Effector memory CD4-positive, alpha-beta T cell (primary cell): ENCODE measurements at places on chromosomes 4 and X.

DNA sequence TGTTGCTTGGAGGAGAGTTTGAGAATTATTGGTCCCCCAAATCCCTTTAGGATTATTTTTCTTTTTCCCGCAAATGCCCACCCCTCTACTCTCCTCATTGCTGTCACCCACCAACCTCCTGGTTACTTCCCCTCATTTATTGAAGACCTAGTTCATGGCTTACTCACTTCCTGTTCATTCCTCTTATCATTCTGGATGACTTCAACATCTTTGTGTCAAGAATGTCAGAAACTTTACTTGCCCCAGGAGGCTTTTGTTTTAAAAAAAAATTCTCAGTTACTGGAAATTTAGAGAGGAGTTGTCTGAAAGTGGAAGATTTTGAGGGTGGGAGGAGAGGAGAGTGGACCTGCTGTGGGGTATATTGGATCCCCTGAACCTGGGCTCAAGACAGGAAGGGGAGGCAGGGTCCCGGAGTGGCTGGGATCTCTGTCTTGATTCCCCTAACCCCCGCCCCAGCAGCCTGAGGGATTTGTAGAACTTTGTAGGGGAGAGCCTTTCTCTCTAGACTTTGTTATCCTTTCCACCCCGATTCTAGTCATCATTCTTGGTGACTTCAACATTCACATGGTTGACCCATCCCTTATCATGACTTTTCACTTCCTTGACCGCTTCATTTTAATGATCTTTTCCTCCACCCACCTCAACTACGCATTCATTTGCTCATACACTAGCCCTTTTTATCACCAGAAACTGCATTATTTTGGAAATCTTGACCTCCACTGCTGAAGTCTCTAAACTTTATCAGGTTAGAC, 69.9 kb upstream of the ESX1 start:
- no peak for DNase-seq

DNA sequence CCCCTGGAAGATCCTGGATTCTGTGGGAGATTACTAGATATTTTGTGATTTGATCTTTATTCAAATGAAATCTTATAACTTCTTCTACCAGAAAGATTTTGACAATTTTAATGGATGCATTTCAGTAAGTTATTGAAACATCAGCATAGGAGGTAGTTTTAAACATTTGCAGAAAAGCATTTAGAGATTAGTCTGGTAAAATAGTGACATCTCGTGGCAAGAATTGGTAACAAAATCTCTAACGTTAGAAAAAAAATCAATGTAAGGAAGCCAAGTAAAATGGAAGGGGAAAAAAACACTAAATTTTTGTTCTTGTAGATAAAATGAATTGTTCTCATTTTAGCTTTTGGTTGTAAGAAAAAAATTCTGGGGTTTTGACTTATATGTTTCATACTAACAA, 73.3 kb downstream of the TASL start:
- no peak for DNase-seq

- no peak for DNase-seq
These were observed 3.2 kb upstream of the CLOCK start for GRCh38 chr4:55549888-55550287.

- no peak for DNase-seq
These were observed 8.8 kb upstream of the DGAT2L6 start for GRCh38 chrX:70168238-70169188.

- DNase-seq = no peak
These were observed 17.8 kb upstream of the TENM3 start for GRCh38 chr4:182225257-182225852.
